ENCODE measurements at places on chromosomes 12 and 14.

GRCh38 chr12:65891987-65892481 lies 67.8 kb downstream of the HMGA2 start:
- DNase-seq: no peak

DNA sequence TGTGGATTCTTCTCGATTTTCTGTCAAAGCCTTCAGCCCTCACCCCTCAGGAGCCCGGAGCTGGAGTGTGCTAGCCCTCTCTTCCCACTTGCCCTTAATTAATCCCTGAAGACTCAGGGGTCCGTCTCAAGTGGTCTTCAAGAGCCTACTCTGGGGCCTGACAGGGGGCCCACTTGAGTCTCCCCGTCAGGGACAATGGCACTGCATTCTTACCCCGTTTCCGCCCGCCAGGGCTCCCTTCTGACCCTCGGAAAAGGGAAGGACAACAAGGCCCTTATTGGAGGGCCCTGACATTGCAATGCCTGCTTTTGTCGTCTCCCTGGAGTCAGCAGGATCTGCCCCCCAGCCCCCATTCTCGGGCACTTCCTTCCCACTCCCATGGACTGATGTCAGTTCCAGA lies 34.4 kb downstream of the TBX3 start:
- DNase-seq: no peak

GRCh38 chr12:121397521-121397920 lies 2.4 kb upstream of the RNF34 start:
- DNase-seq: no peak

DNA sequence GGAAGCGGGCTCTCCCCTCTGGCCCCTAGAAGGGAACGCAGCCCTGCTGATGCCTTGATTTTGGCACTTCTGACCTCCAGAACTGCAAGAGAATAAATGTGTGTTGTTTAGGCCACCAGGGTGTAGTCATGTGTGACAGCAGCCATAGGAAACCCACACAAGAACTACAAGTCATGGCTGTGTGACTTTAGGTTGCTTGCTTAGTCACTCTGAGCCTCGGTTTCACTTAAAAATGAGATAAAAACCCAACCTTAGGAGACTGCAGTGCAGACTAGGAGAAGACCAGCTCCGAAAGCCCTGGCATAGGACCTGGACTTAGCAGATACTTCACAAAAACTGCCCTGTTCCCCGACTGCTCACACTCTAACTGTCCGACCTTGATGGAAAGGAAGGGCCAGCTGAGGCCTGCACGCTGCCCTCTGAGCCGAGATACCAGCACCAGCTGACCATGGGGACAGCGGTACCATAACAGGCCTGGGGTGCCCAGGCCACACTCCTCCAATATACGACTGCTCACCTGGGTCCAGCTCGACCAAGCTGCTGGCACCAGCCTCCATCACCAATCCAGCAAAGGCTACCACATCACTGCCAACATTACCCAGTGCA lies 53.5 kb downstream of the CCDC85C start:
- DNase-seq: no peak

- DNase-seq: no peak
Measured at GRCh38 chr12:31120392-31121008, 46.8 kb downstream of the DDX11 start.

DNA sequence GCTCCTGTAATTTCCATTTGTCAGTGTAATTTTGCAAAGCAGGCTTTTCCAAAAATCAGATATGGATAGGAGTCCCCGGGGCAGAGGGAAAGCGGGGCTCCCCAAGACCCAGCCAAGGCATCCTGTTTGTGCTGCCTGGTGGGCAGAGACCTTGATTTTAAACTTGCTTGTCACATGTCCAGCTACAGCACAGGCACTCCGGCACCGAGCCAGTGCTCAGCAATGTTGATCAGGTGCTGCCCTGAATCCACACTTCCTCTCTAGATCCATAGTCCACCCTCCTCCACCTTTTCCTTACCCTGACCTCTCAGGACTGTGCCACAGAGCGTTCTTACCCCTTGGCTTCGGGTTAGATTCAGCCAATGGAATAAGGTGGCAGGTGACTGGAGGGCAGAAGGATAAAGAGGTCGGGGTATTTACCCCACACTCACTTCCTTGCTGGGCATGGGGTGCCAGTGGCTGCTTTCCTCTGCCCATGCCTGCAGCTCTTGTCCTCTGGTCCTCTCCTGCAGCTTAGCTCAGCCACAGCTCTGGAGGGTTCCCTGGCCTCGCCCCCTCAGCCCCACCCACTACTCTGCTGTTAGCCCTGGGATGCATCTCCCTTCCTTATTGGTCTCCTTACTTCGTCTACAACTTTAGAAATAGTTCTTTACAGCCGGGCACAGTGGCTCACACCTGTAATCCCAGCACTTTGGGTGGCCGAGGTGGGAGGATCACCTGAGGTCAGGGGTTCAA lies 80.1 kb downstream of the IRF2BPL start:
- no peak for DNase-seq

DNA sequence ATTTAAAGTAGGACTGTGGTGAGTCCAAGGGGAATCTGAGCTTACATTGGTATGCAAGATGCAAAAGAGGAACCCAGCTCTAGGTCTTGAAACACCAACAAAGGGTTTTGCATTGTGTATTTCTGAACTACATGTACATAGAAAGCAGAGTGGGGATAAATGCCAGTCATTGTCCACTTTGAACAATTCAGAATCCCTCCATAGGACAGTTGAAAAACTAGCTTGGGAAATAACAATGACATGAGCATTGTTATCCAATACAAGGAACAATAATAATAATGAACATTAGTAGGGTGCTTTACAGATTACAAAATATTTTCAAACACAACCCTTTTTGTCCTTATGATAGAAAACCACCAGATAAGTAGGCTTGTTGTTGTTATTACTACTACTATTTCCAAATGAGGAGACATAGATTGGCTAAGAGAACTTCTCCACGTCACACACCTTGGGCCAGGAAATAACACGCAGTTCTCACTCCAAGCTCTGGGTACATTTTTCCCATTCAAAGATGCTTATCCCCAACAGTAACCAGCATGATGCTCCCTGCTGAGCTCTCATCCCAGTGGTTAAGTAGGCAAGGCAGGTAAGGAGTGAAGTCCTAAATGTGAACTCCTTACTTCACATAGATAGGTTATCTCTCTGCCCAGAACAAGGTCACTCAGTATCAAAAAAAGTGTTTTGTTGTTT lies 51.7 kb upstream of the RASSF8 start:
- no peak for DNase-seq

GRCh38 chr12:59874781-59875180 lies 279.0 kb downstream of the SLC16A7 start:
- no peak for DNase-seq

DNA sequence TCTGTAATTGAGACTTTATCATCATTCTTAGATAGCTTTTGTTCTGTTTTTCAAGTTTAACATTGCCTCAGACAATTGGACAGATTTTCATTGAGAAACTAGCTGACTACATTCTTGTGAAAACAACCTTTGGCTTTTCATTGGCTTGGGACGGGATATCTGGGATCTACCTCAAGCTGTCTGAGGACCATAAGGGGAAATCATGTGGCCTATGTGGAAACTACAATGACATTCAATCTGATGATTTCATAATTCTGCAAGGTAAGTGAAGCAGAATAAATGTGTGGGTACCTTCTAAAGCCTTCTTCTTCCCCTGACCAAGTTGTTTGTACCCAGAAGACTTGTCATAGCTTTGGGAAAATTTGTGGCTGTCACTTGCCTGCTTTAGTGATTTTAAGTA lies 133.5 kb downstream of the OTOGL start:
- DNase-seq: no peak

- no peak for DNase-seq
Measured at GRCh38 chr14:71628433-71628832, 303.8 kb upstream of the RGS6 start.

DNA sequence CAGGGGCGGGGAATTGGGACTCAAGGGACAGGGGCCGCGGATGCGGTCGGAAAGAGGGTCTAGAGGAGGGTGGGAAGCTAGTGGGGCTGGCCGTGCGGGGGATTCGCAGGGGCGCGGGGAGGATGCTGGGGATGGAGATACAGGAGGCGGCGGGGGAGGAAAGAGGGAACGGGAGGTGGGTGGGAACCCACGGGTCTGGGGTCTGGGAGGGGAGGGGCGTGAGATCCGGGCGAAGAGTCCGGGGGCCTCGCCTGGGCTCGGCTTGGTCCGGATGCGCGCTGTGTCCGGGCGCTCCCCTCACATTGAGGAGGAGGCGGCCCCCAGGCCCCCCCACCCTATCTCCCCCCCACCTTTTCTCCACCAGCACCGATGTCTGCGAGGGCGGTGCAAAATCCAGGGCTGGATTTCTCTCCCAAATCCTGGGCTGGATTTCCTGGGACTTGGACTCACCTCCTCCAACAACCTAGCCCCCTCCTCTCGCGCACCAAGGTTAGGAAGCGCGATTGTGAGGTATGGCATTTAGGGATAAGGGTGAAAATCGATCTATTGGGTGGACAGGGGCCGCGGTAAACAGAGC lies at the start of gene AGAP2:
AGAP2 (minus strand) TSS at position 82 of the 577 bp plus-strand sequence. CDS start 496 bp downstream, outside the sequence.
- DNase-seq: no peak

DNA sequence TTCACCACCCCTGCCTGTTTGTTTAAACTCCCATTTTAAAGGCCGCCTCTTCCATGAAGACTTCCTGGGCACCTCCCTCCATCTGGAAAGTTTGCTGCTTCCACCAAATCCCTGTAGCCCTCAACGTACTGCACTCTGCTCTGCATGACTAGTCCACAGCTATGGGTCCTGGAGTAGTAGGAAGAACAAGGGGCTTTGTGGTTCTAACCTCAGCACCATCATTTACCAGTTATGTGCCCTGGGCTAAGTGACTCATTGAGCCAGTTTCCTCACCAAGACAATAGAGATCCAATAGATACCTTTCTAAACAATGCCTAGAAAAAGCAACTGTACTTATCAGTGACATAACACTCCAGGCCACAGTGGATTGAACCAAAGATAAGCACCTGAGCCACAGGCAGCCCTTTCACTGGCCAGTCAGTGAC lies 8.5 kb upstream of the LTBP2 start:
- DNase-seq: no peak

DNA sequence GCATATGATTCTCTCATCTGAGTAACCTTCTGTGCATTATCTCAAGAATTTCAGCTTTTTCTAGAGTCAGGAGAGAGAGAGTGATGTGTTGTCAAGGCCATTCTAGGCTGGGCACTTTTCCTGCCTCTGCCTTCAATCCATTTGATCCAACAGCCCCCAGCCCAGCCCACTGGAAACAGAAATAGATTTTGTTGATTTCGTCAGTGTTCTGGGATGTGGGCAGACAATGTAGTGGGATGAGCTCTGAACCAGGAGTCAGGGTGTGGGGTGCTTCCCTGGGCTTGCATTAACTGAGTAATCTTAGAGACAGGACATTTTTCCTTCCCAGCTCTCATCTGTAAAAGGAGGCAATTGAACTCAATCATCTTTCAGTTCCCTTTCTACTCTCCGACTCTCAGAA lies 42.5 kb upstream of the RPH3A start:
- no peak for DNase-seq

GRCh38 chr12:2686280-2686646 lies 108.5 kb upstream of the FKBP4 start:
- DNase-seq: no peak

GRCh38 chr12:85445060-85445938 lies 165.3 kb downstream of the ALX1 start:
- no peak for DNase-seq

- DNase-seq: no peak
Measured at GRCh38 chr14:104322531-104323366, 184.4 kb downstream of the KIF26A start.

DNA sequence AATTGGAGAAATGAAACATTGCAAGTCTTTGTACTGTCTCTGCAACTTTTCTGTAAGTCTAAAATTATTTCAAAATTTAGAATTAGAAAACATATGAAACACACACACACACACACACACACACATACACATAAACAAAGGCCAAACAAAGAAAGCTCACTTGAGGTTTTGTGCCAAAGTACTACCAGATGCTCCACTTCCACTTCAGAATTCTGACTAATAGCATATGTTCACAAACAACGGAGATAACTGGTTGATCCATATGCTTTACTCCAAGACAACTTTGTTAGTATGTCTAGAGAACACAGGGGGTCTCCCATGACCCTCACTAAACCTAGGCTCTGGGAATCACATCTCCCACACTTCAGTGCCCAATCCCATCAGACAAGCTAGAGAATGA lies 133.8 kb upstream of the CLEC14A start:
- DNase-seq: no peak

- DNase-seq: no peak
Measured at GRCh38 chr14:52360831-52361230, 46.7 kb downstream of the PTGER2 start.

GRCh38 chr14:87231336-87232026 lies 761.5 kb downstream of the GALC start:
- DNase-seq: no peak

DNA sequence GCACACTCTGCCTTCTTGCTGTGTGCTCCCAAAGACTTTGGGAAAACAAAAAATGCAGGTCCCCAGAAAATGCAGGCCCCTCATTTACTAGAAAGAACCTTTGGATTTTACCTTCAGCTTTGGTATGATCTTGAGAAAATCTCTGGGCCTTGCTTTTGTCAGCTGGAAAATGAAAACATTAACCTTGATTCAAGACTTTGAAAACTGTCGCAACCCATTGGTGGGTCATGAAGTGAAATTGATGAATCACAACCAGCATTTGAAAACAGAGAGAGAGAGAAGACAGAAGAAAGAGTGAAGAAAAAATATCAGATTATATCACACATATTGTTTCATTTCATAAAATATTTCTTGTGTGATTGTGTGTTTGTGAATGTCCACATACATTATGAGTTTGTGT lies 322.5 kb downstream of the ZFP36L1 start:
- DNase-seq: no peak

- no peak for DNase-seq
Measured at GRCh38 chr12:55925870-55926737, 1.6 kb downstream of the PYM1 start.

Data from activated T-cell treated with anti-CD3 and anti-CD28 coated beads for 1 hour (primary cell).